ENCODE measurements at places on chromosomes 12 and 14. TPM values are rescaled to one million over a fixed set of nuclear protein-coding genes. Genes with fewer than 3 reads are reported as not detected.

IRAK3 gene
- total RNA-seq, result 8.5 TPM

LRFN5 gene
- not detected for total RNA-seq

TCP11L2 gene
- total RNA-seq, result 59.1 TPM

NDRG2 gene
- total RNA-seq, result 3.6 TPM

RBP5 gene
- total RNA-seq, result 0.22 TPM

LTBP2 gene
- total RNA-seq, result 6.2 TPM

AKAP3 gene
- total RNA-seq, result 1.3 TPM

LRP1 gene
- total RNA-seq, result 0.60 TPM

BHLHE41 gene
- total RNA-seq, result under 0.01 TPM

ACSM4 gene
- total RNA-seq, result not detected

SERPINA4 gene
- not detected for total RNA-seq

MYRFL gene
- under 0.01 TPM for total RNA-seq

GLIPR1L1 gene
- total RNA-seq, result not detected

CARMIL3 gene
- total RNA-seq, result under 0.01 TPM

AMN gene
- total RNA-seq, result 0.20 TPM

OR4K13 gene
- not detected for total RNA-seq

RIPK3 gene
- 0.65 TPM for total RNA-seq

SMCO2 gene
- total RNA-seq, result 0.22 TPM

LALBA gene
- total RNA-seq, result not detected

CREBL2 gene
- total RNA-seq, result 30.9 TPM

PLA2G1B gene
- total RNA-seq, result not detected

GUCY2C gene
- not detected for total RNA-seq

DIO3 gene
- total RNA-seq, result not detected

PDE3A gene
- total RNA-seq, result 2.0 TPM

SERPINA6 gene
- total RNA-seq, result not detected

ADAM21 gene
- under 0.01 TPM for total RNA-seq

CDCA3 gene
- total RNA-seq, result 3.4 TPM

GARIN6 gene
- not detected for total RNA-seq

TULP3 gene
- total RNA-seq, result 15.9 TPM

EIF2S3B gene
- 7.8 TPM for total RNA-seq

CLEC7A gene
- 0.22 TPM for total RNA-seq

L3HYPDH gene
- total RNA-seq, result 15.1 TPM

OR4M1 gene
- total RNA-seq, result not detected

GNG2 gene
- total RNA-seq, result 5.8 TPM

LIN7A gene
- 0.20 TPM for total RNA-seq

TGM1 gene
- 0.20 TPM for total RNA-seq

OR4E2 gene
- not detected for total RNA-seq

B4GALNT3 gene
- not detected for total RNA-seq

GPR65 gene
- 0.20 TPM for total RNA-seq

NELL2 gene
- not detected for total RNA-seq

NGB gene
- not detected for total RNA-seq

SPIC gene
- not detected for total RNA-seq

GALNT6 gene
- 8.5 TPM for total RNA-seq

All from lung microvascular endothelial cell (primary cell).